ENCODE measurements at places on chromosomes 7 and 10.
A peak's percentile ranks its signal among the peaks of the same experiment; 100 is the strongest.

DNA sequence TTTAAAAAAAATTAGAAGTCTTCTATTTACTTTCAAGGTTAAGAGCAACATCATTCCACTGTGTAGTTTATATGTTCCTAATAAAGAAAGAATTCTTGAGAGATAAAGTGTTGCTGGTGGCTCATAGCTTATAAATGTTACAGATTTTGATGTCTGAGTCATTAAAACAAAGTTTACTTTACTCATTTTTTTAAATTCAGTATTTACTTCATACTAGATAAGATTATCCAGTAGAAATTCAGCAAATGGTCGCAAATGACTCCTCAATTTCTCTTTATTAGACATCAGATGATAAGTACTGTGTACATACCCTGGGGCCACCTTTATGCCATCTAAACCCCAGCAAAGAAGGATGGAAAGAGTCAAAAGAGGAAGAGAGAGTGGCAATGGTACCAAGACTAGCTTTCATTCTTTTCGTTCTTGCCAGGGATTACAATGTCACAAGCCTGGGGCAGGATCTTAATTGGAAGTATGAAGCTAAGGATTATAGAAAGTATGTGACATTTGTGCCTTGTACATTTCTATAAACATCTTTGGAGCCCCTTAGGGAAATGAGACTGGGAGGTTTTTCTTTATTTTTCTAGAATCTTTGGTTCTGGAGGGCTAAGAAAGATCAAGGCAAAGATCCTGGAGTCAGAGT lies 206.1 kb downstream of the CHRM2 start:
- peak; percentile 63 for DNase-seq

- DNase-seq = no peak
Measured at GRCh38 chr10:75451831-75452230, 20.4 kb downstream of the LRMDA start.

DNA sequence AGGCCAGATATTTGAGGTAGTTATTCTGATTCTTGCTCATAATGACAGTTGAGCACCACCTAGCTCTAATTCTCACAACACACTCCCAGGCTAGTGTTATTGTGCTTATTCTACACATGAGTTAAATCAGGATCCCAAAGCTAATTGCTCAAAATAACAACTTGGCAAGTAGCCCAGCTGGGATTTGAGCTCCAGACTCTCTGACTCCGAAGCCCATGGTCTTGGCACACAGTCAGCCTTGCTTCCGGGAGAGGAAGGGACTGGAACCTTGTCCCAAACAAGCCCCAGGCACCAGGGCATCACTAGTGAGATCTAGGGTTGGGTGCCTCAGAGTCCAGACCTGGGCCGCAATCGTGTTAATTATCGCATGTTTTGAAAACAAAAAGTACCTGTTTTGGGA lies 101.4 kb downstream of the GPAM start:
- DNase-seq = no peak

DNA sequence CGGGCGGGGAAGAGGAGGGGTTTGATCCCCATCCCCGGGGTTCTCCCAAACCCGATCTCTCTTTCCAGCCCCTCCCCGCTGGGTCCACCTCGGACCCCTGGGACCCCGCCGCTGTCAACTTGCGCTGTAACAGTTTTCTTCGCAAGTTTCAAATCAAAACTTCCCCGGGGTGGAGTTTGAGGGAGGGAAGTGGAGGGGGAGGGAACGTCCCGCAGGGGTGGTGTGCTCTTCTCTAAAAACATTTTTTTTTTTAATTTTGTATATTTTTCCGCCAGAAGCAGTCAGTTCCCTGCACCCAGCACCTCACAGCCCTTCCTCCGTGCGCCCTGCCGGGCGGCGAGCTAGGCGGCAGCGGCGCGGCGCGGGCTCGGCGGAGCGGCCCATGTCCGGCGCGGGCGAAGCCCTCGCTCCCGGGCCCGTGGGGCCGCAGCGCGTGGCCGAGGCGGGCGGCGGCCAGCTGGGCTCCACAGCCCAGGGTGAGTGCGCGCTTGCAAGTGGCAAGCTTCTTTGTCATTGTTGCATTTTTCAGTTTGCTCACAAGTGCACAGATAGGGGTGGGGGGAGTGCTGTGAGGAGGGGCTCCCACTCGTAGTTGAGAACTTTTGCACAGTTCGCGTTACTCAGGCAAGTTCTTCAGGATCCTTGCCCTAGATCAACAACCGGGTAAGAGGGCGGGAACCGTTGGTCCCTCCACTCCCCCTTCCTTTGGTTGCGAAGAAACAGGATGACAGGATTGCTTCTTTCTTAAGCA lies 933 bp downstream of the MDFIC start:
- DNase-seq = peak; percentile 81

GRCh38 chr10:878333-878759 lies 53.2 kb downstream of the LARP4B start:
- DNase-seq = no peak

DNA sequence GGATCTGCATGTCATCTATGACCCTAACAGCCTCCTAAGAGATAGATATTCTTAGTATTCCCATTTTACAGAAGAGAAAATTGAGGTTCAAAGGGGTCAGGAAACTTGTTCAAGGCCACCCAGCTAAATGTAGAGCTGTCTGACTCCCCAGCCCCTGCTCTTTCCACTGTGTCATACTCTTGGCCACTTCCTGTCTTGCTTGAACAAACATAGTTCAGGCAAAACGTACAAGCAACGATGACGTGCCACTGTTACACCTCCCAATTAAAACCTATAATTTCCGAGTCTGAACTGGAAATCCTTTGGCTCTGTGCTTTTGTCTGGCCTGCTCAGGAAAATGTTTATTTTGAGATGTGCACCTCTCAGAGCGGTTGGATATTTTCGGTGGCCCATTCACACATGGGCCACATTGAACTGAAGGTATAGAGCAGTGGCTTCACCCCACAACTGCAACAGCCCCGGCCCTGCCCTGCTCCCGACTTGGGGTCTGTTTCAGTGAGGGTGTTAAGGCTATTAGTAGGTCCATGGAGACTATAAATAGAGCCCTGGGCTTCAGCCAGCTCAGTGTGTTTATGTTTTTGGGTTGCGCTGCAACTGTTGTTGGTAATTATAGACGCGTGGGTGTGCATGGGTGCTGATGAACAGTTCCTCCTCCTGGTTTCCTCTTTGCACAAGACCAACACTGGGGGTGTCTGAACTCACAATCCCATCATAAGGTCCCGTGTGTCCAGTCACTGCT lies 172.3 kb upstream of the ADO start:
- no peak for DNase-seq

DNA sequence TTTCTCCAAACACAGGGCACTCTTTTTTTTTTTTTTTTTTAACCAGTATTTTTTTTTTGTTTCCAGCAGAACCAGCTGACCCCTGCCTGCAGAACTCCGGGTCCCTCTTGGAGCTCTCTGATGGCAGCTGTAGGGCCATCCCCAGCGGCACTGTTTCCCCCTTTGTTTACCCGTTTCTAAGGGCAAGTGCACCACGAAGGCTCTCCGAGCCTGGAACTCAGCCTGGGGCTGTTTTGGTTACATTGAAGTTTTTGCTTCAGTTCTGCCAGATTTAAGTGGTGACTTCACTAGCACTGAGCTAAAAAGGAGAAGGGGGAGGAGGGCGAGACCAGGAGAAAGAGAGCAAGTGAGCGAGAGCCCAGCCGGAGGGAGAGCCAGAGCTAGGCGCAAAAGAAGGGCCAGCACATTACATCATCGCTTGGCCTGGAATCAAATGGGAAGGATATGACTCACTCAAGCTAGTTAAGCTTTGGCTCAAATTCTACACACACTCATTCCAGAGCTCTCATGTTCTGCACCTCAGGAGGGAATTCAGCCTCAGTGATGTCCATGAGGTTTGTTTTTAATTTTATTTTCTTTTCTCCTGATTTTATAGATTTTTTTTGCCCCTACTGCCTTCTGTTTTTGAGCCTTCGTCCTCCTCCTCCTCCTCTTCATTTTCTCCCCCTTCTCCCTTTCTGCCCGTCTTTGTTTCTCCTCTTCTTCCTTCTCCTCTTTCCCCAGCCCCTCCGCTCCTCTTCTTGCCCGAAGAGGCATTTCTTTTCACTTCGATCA lies 272.3 kb downstream of the TRIL start:
- peak; percentile 99 for DNase-seq

- no peak for DNase-seq
Measured at GRCh38 chr7:137900137-137900536, 53.4 kb upstream of the DGKI start.

DNA sequence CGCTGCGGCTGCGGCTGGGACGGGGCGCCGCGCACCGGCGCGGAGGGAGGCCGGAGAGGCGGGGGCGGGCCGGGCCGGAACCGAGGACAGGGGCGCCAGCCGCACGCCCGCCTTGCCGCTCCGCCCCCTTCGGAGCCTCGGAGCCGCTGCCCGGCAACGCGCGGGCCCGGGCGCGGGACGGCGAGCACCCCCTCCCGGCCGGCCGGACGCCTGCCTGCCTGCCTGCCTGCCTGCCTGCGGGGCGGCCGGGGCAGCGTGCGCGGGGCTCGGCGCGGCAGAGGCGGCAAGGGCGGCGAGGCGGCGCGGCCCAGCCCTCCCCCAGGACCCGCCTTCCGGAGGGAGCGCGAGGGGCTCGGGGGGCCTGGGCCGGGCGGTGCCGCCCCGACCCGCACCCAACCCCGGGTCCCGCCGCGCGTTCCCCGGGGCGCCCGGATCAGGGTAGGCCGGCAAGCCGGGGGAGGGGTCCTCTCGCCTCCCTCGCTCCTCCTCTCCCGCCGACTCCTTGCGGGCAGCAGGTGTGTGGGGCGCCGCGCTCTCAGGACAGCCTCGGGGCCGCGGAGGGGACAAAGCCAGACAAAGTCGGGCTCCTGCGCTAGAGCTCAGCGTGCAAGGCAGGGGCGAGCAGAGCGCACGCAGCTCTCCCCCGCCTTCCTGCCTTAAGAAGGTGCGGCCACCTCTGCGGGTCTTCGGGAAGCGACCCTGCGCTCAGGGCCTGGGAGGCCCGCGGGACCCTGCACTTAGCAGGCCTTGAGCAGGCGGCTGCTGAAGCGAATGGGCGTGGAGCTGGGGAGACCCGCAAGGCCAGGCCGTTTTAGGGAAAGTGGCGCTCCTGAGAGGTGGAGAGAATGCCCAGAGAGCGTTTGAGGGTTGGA lies at the start of gene KIAA1549:
TSS of gene KIAA1549 (minus strand) at position 58 of the 872 bp plus-strand sequence. CDS start 120 bp downstream, outside the sequence.
- DNase-seq = peak; percentile 67

- DNase-seq = no peak
Measured at GRCh38 chr7:15041226-15041625, 138.7 kb upstream of the DGKB start.

GRCh38 chr10:115861864-115862263 lies 411.1 kb downstream of the GFRA1 start:
- DNase-seq = peak; percentile 35

DNA sequence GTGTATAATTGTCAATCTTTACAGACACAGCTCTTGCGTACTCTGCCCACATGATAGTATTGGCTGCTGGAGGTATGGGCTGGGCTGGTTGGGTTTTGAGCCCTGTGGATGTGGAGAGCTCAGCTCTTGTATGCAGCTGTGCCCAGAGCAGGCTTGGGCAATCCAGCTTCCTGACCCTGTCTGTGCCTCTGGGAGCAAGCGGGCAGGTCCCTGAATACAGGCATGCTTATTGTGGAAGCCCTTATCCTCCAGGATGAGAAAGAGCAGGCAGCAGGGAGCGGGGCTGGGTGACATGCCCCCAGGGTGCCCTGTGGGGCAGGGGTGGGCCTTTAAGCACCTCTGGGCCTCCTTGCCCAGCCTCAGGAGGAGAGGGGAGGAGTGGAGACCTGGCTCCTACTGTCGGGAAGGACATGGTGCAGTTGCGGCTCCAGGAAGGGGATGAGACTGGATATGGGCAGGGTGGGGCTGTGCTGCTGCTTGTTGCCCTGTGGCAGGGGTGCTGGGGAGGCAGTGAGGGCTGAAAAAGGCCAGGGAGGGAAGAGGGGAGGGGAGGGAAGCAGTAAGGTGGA lies 32.7 kb upstream of the SH2D4B start:
- no peak for DNase-seq

DNA sequence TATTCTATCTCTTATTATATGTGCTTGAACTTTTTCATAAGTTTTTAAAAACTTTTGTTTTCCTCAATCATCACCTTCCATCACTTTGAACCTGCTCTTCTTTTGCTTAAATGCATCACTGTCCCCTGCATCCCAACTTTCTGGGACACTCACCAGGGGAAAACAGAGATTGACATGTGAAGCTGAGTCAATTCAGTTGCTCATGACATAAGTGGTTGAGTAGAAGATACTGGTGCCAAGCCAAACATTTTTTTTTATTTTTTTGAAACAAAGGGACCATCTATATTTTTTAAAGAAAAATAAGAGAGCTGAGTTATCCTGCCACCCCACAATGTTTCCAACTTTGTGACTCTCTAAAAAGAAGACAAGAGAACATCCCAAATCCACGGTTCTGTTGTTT lies 61.8 kb upstream of the AHR start:
- no peak for DNase-seq

DNA sequence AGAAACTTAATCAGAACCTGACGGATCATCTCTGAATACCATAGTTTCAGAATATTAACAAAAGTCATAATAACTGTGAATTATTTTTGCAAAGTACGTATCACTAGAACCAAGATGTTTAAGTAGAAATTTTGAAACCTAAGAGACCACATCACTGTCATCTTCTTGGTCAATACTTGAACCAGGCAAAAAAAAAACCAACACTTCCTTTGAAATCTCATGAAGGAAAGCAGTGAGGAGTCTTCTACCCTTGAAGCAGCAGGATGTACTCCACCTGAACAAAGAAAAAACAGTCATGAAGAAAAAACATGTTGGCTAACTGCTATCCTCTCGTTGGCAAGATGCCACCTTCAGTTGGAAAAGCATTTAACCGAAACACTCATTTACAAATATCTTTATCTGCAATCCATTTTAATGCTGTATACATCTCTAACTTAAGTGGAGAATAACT lies 82.4 kb downstream of the SRPK2 start:
- DNase-seq = no peak

GRCh38 chr10:129777687-129778086 lies 186.4 kb downstream of the EBF3 start:
- no peak for DNase-seq
